ENCODE measurements at places on chromosomes 6 and 20.

- no peak for DNase-seq
These were observed 44.7 kb upstream of the RNF8 start for GRCh38 chr6:37309046-37309445.

- no peak for DNase-seq
These were observed 10.3 kb downstream of the LEMD2 start for GRCh38 chr6:33778444-33779121.

DNA sequence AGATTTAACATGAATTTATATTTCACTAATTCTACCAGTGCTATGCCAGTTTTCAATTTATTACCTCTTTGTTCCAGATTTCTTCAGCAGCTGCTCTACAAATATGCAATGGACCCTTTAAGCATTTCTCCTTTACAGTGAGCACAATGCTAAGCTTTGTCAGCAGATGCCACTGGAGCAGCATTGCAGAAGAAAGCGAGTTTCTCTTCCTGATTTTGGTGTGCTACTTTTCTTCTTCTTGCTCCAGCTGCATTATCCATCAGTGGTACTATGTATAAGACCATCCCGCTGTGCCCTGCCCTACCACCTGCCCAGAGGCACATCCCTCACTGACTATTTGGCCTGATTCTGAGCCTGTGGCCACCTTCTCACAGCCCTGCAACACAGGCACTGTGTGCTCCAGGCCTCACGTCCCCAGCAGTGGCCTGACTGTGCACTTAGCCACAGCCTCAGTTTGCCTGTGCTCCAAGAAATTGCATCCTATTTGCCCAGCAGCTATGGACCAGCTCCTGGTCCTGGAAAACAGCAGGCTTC lies 84.1 kb downstream of the TNFAIP3 start:
- DNase-seq: peak; percentile 79

DNA sequence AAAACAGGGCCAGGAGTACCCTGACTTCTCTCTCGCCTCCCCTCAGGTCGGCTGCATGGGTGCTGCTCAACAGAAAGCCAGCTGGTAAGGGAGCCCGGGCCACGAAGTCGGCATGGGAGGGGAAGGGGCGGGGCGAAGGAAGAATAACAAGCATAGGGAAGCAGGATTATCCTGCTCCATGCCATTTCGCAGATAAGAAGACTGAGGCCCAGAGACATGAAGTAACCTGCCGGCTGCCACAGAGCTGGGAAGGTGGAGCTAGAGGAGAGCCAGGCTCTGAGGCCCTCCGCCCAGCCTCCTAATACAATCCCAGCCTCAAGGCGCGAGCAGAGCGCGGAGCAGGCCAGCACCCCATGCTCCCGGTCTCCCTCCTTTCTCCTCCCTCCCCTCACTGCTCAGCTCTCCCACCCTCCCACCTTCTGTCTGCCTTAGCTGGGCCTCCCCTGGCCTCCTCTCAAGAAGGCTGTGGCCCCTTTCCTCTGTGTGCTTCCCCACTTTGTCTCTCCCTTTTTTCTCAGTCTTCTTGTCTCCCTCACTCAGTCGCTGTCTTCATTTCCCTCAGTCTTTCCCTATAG lies 13.2 kb upstream of the HMGA1 start:
- no peak for DNase-seq

GRCh38 chr6:106134087-106134770 lies 48.1 kb downstream of the PRDM1 start:
- no peak for DNase-seq

GRCh38 chr6:170186006-170186935 lies 104.6 kb downstream of the DLL1 start:
- DNase-seq: no peak

DNA sequence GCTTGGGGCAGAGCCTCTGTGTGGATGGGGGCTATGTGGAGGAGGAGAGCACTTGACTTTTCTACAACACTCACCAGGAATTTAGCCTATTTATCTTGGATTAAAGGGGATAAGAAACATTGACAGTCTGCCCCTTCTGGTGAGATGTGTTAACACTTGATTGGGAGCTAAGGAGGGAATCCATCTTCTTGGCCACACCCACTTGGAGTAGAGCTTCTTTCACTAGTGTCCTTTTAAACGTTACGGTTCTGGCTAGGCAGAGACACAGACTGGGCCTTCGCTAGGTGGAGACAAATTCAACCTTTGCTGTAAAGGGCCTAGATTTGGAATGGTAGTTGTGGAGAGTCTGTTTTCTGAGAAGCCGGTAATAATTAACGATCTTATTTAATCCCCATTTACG lies 15.5 kb upstream of the TPBG start:
- no peak for DNase-seq

DNA sequence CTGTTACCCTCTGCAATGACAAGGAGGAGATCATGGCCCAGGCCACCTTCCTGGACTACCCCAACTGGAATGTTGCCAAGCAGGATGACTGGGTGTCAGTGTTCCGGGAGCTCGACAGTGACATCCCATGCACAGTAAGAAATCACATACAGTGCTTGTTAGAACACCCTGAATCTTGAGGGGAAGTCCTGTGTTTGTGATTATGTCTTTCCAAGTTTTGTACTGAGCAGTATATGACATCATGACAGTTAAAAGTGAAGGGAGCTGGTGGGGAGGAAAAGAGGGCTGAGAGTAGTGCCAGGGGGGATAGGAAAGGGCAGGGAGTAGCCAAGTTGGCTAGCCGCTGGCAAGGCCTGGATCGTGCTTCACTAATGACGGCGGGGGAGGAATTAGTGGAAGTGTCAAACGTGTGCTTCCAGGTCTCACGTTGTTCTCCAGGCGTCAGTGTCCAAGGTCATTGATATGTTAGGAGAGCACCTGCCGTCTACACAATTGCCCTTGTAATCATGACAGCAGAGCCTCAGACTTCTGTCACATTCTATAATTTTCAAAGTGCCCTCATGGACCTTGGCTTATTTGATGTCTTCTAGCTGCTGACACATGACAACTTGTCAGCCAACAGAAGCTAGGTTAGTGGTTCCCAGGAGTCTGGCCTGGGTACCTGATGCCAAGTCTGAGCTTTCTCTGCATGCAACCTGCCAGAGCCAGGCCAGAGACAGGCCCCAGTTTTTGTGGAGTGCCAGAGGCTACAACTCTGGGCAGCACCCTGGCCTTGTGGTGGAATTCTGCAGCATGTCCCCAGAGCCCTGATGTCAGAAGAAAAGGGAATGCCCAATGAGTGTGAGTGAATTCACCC lies 18.8 kb downstream of the CFAP61 start:
- no peak for DNase-seq

GRCh38 chr20:61056627-61057442 lies 195.2 kb upstream of the CDH4 start:
- no peak for DNase-seq

GRCh38 chr6:50288881-50289280 lies 239.2 kb upstream of the DEFB112 start:
- no peak for DNase-seq

DNA sequence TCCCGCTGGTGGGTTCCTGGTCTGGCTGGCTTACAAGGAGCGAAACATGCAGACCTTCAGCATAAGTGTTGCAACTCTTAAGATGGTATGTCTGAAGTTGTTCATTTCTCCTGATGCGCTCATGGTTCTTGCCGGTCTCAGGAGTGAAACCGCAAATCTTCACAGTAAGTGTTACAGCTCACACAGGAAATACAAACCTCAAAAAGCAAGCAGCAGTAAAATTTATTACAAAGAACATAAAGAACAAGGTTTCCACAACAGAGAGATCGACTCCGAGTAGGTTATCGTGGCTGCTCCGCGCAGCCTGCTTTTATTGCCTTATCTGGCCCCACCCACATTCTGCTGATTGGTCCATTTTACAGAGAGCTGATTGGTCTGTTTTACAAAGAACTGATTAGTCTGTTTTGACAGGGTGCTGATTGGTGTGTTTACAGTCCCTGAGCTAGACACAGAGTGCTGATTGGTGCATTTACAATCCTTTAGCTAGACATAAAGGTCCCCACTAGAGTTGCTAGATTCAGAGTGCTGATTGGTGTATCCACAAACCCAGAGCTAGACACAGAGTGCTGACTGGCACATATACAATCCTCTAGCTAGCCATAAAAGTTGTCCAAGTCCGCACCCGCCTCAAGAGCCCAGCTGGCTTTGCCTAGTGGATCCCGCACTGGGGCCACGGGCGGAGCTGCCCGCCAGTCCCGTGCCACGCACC lies 39.2 kb downstream of the TRIM27 start:
- DNase-seq: peak; percentile 33

- DNase-seq: no peak
These were observed 8.1 kb downstream of the NEDD9 start for GRCh38 chr6:11224252-11224965.

DNA sequence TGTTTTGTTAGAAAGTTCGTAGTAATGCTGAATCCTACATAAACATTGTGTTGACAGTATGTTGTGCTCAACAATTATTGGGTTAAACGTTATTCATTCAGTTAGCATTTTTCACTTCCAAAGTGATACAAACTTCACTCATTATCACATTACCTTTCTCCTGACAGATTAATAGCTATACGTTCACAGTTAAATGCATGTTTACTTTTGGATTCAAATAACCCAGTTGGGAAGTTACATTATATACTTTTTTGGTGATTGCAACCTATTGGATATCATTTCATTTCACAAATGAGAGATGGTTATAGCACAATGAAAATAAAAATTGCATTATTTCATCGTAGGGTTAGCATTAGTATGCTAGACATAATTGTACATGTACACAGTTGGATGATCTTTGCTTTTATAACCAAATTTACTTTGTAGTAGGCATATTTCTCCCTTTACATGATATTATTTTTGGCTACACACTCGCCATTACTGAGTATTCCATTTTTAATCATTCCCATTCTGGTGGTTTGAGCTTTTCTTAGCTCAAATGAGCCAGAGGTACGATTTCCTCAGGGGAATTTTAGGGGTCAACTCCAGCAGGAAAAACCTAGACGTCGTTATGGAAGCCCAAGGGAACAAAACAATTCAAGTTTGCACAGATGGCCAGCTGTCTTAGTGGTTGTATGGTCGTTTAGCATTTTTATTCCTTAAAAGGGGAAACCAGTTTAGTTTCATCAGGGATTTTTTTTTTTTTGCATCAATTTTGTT lies 2.1 kb upstream of the HIVEP1 start:
- DNase-seq: peak; percentile 3

GRCh38 chr20:53925651-53926401 lies 144.6 kb downstream of the BCAS1 start:
- no peak for DNase-seq

DNA sequence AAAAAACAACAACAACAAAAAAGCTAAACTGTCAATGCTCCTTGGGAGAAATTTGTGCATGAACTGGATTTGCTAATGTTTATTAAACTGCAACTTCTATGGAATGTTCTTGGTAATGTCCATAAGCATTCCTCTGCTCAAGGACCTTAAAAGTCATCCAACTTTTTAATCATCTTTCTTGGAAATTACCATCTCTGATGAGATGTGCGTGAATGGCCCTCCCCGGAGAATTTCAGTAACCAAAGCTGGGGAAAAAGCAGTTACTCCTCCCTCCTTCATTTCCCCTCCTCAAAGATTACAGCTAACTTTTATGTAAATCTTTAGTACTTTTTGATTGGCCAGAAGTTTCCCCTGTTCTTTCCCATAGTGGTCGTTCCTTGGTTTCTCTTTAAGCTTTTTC lies 5.2 kb downstream of the TBCC start:
- DNase-seq: peak; percentile 8

DNA sequence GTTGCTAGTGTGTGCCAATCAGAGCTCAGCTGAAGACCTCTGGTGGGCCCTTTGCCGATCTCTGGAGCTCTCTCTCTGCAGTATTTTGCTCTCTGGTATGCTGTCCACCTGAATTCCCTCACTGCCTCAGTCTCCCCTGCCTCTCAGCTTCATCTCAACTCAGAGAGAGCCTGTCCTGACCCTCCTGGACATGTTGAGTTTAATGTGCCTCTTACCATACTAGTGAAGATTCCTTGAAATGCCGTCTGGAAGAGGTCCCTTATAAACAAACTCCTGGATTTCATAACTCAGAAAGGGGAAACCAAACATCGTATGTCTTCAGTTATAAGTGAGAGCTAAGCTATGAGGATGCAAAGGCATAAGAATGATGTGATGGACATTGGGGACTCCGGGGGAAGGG lies 231.1 kb upstream of the ZNF217 start:
- DNase-seq: no peak

- DNase-seq: peak; percentile 72
These were observed 100.7 kb downstream of the FOXO3 start for GRCh38 chr6:108661430-108661829.

DNA sequence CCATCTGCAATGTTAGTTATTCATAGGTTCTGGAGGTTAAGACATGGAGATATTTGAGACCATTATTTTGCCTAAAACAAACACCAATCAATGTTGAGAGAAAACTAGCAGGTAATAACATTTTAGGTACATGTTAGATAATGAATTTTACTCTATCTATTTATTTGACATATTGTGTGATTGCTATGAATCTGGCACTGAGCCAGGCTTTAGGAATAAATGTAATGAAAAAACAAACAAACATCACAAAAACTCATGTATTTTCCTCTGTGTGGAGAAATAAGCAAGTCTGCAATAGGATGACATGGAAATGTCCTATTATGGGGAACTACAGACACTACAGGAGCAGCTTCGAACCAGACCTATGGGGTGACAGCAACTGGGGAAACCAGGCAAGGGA lies 57.8 kb downstream of the OPN5 start:
- DNase-seq: no peak

DNA sequence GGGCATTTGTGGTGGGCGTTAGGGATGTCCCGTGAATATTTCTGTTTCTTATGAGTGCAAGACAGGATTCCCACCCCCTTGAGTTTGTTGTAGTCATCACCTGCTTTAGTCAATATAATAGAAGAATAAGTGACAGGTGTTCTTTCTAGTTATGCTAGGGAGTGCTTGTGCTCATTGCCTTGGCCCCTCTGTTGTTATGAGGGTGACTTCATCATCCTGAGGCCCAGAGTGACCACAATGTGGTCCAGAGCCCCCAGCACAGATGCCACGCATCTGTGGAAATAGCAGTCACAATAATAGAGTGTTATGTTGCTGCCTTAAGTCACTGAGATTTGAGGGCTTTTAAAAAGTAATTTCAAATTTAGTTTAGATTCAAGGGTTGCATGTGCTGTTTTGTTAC lies 42.4 kb downstream of the GGTLC1 start:
- DNase-seq: no peak

- DNase-seq: no peak
These were observed 6.0 kb upstream of the BTN1A1 start for GRCh38 chr6:26494117-26494516.

DNA sequence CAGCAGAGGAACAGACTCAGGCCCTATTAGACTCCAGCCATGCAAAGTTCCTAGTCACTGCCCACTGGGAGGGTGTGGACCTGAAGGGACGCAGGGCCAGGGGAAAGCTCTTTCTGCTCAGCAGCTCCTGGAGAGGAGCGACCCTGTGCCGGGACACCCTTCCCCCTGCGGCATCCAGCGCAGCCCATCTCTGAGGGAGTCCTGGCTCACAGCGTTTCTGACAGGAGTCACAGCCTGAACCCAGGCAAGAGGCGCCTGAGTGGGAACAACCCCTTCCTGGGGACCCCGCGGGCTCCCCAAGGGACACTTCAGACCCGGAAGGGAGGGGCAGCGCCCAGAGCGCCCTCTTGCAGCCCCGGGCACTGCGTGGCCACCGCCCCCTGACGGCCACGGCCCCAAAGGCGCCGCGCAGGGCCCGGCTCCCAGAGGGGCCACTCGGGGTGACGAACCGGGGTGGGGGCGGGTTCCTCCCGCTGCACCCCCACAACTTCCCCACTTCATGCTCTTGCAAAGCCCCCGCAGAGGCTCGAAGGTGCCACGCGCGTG lies 862 bp downstream of the UCKL1 start:
- no peak for DNase-seq

Data from inflammatory macrophage treated with lipopolysaccharide for 4 hours (primary cell).